ENCODE measurements at places on chromosomes 7 and 10.

- DNase-seq: no peak
Measured at GRCh38 chr10:32237644-32238345, 109.2 kb downstream of the EPC1 start.

DNA sequence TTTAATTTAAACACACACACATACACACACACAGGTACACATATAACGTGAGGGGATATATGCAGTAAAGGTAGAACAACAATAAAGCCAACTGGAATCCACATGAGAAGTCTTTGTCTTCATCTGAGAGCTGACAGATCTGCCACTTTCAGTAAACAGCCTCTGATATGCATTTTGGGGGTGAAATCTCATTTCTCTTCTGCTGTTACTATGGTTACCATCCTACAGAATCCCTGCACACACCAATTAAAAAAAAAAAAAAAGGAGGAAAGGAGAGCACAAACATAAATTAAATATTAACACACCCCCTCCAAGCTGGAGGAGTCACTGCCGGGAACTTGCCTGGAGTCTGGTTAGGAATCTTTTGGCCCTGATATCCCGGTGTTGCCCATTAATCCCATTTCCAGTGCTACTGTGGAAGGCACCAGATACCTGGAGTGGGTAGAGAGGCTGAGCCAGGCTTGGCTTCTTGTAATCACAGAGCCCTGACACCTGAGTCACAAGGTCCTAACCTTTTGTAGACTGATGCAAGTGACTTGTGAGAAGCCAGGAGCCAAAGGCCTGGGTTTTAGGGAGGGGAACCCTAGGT is 169.1 kb downstream of the LHFPL3 start:
- DNase-seq: no peak

GRCh38 chr7:155811895-155812761 is at the start of gene SHH:
Gene SHH, minus strand, starts transcription at chr7:155812463. Its CDS starts 341 bp downstream, at chr7:155812122.
- DNase-seq: no peak

- DNase-seq: no peak
Measured at GRCh38 chr10:114282526-114282925, 43.5 kb downstream of the VWA2 start.

- no peak for DNase-seq
Measured at GRCh38 chr7:112959276-112959675, 127.4 kb downstream of the GPR85 start.

- no peak for DNase-seq
Measured at GRCh38 chr7:90726120-90726519, 130.0 kb downstream of the CDK14 start.

- no peak for DNase-seq
Measured at GRCh38 chr7:11817111-11817740, 14.8 kb downstream of the THSD7A start.

Data from HFF-Myc (cell line).